Calu3 (cell line): ENCODE measurements at places on chromosomes 3 and 15.

DNA sequence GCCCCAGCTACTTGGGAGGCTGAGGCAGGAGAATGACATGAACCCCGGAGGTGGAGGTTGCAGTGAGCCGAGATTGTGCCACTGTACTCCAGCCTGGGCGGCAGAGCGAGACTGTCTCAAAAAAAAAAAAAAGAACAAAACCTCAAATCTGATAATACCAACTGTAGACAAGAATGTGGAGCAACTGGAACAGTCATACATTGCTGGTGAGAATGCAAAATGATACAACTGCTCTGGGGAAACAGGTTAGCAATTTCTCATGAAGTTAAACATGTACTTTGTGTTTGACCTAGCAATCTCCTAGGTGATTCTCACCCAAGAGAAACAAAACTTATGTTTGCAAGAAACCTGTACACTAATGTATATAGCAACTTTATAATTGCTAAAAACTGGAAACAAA lies 4.4 kb upstream of the VHL start:
- no peak for DNase-seq

DNA sequence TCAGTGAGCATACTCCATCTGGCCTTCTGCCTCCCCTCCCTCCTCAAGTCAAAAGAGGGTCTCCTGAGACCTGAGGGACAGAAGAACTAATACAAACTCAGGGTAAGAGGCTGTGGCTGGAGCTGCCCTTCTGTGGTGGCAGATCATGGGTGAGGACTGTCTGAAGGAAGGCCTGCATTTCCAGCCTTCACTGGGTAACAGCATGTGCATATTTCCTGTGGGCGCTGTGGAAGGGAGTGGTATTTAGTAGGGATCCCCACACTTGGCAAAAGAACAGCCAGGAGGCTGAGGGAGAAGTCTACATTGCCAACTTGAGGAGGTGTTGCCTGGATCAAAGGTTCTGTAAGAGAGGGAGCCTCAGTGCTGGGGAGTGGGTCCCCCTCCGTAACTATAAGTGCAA lies 10.1 kb upstream of the ESYT3 start:
- DNase-seq = no peak

- peak; percentile 65 for DNase-seq
Observed at GRCh38 chr3:156448300-156448699, 106.6 kb downstream of the SSR3 start.

- DNase-seq = no peak
Observed at GRCh38 chr15:81418891-81419290, 44.9 kb upstream of the TMC3 start.

DNA sequence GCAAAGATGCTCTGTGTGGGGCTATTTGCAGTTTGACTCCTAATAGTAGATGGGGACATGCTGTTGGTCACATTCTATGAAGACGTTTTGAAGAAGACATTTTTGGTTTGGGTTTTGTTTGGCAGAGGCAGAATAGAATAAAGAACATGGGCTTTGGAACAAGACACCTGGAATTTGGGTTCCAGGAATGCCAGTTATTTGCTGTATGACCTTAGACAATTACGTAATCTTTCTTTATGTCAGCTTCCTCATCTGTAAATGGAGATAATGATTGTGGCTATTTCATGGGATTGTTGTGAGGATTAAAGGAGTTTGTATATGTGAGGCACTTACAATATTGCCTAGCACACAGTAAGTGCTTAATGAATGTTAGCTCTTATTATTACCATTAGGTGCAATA lies 91.6 kb downstream of the MESD start:
- DNase-seq = no peak

- DNase-seq = peak; percentile 84
Observed at GRCh38 chr3:48989796-48990635, at the start of gene P4HTM. Gene P4HTM, plus strand, starts transcription at chr3:48990241. Its CDS starts 16 bp downstream, at chr3:48990257.

DNA sequence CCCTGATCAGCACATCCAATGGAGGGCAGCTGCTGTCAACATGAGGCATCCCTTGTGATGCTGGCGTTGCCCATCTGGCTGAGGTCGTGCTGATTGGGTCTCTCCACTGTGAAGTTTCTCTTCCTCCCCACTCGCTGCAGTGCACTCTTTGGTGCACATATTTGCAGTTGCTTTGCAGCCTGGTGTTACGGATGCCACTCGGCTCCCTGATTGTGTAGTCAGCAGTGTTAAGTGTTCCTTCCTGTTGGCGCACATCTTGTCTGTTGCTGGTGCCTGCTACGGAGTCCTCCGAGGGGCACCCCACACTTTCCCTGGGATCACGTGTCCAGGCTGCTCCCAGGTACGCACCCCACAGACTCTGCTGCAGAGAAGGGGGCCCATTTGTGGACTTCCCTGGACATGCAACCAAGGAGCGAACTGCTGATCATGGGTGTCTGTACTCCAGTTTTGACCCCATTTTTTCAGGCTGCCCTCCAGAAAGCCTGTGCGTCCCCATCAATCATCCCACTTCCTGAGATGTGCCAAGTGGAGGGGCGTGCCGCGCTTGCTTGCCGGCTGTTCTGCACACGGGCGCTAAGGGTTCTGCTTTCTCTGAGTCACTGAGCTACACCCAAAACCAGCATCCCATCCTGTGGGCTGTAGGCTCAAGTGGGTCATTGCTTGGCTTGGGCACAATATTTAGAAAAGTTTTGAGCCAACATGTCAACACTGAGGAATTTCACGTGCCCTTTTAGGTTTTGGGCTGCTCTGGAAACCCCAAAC lies 98.6 kb downstream of the FBLN2 start:
- no peak for DNase-seq

- DNase-seq = no peak
Observed at GRCh38 chr3:168394439-168394838, 298.7 kb upstream of the GOLIM4 start.

GRCh38 chr3:34248352-34248751 lies 449.9 kb downstream of the PDCD6IP start:
- no peak for DNase-seq

GRCh38 chr15:77528968-77529319 lies 103.8 kb downstream of the LINGO1 start:
- no peak for DNase-seq

DNA sequence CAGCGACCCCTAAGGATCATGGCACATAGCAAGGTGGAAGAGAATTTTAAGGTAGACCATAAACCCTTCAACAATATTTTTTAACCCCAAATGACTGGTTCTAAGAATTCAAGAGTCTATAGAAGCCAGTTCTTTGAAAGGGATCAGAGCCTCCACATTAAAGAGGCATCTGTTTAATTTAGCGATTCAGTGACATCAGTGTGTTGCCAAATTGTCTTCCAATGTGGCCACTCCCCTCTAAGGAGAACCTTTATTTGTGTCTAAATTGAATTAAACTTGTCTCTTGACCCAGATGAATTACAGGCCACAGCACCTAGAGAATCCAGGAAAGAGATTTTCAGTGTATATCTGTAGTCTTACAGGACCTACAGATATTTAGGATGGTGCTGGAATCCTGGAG lies 6.6 kb upstream of the SH3BP5 start:
- no peak for DNase-seq

DNA sequence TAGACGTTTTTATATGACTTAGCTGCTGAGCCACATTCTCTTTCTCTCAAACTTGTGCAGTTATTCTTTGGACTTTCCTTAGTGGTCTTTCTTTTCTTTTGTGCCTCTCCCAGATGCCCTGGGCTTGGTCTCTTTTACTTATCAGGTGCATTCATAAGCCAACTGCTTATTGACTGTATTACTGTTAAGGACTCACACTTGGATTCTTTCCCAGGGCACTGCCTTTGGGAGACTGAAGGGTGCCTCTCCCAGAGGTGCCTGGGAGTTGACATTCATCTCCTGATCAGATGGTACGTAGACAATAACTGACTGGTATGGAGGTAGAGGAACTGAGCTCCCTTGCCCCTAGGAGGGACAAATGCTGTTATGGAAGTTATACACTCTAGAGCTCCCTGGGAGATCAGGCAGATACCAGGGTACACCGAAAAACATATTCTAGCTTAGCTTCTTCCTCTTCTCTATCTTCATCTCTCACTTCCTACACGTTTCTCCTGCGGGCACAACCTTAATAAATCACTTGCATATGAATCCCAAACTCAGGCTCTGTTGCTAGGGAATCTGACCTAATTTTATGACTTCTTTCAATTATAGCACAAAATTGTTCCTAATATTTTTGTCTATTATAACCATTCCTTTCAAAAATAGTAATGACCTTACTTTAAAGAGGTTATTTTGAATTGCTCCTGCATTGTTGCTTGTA lies 24.7 kb downstream of the PARP15 start:
- DNase-seq = no peak

- no peak for DNase-seq
Observed at GRCh38 chr3:137764563-137765309, 621 bp downstream of the SOX14 start.

DNA sequence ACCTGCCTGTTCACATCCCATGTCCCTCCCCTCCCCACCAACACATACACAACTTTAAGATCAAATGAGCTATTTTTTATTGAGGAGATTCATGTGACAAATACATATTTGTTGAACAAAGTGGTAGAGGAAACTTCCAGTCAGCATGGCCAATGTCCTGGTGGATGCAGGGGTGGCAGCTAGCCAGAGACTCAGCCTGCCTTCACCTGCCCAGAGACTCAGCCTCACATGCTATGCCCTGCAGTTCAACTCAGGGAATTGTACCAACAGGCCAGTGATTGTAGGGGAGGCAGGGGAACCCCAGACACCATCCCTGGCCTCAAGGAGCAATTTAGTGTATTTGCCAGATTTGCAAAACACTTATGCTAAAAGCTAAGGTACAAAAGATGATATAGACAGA lies 136.6 kb downstream of the OPA1 start:
- no peak for DNase-seq

DNA sequence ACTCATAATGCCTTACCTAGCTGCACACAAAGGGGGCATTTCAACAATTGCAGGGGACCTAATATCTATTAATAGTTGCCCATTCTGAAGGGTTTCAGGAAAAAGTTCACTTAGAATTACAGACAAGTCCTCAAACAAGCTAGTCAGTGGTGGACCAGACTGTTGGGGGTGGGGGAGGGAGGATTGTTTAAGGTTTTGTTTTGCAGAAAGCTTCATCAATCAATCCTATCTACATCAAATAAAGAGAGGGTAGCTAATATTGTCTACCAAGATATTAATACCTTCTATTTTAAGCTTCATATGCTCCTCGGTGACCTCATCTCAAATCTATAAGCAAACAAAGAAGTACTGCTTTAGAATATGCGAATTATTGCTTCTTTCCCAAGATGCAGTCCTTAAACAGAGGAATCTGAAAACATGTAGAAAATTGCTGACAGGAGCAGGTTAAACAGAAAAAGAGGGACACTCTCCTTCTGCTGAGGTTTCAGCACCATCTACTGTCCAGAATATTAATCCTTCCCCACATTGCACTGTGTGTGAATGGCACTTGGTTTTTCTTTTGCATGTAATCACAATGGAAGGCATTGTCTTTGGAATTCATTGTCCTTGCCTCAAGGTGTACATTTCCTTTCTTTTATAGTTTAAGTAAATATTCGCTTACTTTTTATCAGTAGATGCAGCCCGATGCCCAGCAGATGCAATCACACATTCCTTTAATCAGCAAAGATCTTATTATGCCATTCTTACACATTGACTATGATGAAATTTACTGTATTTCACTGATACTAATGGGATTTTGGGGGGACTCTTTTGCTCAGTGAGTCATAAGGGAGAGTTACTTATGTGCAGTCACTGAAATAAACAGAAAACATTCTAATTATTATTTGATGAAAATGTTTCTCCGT lies 94.7 kb downstream of the IL5RA start:
- peak; percentile 46 for DNase-seq

GRCh38 chr3:120163816-120164215 lies 69.6 kb upstream of the GSK3B start:
- DNase-seq = no peak

DNA sequence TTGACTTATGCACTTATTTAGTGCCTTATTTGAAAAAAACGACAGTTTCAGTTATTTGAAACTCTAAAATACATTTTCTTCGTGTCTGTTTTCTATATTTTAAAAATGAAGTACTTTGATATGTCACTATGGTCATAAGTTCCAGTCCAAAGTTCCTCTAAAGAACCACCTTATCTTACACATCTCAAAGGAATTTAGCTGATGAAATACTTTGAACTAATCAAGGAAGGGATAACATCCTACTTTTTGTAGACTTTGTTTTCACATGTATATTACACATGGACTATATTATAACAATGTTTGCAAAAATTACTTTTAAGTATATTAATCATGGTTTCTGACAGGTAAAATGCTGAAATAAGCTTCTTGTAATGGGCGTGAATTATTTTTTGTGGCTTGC lies 265.8 kb upstream of the ZNF717 start:
- DNase-seq = no peak

DNA sequence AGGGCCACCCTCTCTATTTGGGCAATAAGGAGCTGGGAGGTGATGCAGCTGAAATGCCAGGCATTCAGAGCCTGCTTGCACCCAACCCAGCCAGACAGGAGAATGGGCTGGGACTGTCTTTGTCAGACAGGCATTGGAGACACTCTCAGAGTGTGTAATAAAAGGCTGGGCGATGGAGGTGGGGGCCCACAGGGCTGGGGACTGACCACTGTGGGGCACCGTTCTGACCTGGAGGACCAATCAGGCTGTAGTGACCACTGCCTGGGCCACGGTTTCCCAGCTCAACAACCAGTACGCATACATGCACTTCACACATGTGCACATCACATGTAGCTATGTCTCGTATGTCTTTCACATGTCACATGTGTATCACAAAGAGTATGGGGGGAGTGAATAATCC lies 5.7 kb upstream of the IGDCC3 start:
- DNase-seq = no peak

- no peak for DNase-seq
Observed at GRCh38 chr15:75177360-75178071, 24.2 kb upstream of the C15orf39 start.

DNA sequence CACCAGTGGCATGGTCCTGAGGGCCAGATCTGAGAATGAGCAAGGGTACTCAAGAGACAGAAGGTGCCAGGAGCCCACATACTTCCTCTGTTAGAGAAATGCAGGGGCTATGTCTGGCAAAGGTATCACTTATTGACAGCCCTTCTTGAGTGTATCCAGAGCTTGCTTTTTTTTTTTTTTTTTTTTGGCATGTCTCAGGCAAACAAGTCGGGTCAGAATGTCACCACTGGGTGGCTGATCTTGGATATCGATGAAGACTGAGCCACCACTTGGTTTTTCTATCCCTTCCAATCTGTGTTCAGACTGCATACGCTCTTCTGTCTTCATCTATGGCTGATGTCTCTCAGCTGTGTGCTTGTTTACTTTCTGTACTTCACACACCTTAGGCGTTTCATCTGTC lies 363.4 kb upstream of the C2CD4B start:
- no peak for DNase-seq

- no peak for DNase-seq
Observed at GRCh38 chr3:2441558-2441957, 342.9 kb downstream of the CNTN4 start.

GRCh38 chr15:68341760-68342725 lies 64.5 kb downstream of the FEM1B start:
- DNase-seq = no peak

- no peak for DNase-seq
Observed at GRCh38 chr15:70319466-70319865, 221.7 kb upstream of the TLE3 start.

DNA sequence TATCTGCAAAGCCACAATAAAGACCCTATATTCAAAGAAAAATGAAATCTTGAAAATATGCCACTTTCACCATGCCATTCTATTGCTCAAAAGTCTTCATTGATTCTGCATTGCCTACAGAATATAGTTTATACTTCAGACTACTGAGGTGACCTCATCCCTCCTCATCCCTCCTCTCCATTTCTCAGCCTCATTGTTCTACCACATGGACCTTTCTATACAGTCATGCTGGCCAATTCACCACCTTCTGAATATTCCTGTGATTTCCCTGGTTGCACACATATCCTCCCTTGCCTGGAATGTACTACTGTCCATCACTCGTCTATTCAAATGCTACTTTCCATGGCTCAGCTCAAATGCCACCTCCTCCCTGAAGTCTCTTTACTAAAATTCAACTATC lies 3.5 kb upstream of the COL8A1 start:
- no peak for DNase-seq
